ENCODE measurements at places on chromosomes 12 and 14. TPM values are rescaled to one million over a fixed set of nuclear protein-coding genes. Genes with fewer than 3 reads are reported as not detected.

GRCh38 chr12:51390891-51391282, 319 bp downstream of the GALNT6 start:
- peak; percentile 80 for DNase-seq

DNA sequence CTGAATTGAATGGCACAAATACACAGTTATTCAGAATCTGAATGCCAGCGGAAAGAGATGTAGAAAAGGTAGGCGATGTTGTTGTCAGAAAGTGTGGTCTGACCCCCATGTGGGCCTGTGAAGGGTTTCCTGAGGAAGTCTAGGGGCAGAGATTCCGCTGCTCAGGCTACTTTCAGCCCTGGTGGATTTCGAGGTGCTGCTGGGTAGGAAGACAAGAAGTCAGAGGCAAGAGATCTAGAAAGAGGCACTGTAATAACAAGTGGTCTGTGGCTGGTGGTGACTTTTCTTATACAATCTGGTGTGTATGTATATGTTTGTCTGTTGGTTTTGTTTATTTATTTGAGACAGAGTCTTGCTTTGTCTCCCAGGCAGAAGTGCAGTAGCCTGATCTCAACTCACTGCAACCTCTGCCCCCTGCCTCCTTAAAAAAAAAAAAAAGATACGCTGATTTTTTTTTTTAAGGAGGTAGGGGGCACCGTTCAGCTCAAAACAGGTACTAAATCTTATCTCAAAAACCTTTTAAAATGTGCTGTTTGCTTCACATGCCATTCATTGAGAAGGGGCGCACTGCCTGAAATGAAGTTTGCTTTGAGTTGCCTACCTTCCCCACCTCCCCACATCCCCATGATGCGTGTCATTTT, 27.1 kb upstream of the MANSC4 start:
- DNase-seq: no peak

GRCh38 chr14:52910572-52910971, 40.3 kb downstream of the FERMT2 start:
- no peak for DNase-seq

DNA sequence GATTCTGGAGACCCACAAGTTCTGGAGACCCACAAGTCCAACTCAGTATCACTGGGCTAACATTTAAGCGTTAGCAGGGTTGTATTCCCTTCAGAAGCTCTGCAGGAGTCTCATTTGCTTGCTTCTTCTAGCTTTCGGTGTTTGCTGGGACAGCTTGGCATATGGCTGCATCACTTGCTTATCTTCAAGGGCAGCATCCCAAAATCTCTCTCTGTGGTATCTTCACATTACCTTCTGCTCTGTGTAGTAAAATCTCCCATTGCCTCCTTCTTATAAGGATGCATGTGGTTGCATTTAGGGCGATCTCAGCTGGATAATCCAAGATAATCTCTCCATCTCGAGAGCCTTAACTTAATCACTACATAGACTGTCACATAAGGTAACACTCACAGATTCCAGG, 7.3 kb upstream of the CNTN1 start:
- DNase-seq: no peak

- no peak for DNase-seq
Observed at GRCh38 chr12:103387385-103387784, 108.4 kb downstream of the C12orf42 start.

- no peak for DNase-seq
Observed at GRCh38 chr12:14213542-14213941, 151.9 kb upstream of the ATF7IP start.

GRCh38 chr14:90976101-90976500, 84.3 kb downstream of the RPS6KA5 start:
- DNase-seq: no peak

DNA sequence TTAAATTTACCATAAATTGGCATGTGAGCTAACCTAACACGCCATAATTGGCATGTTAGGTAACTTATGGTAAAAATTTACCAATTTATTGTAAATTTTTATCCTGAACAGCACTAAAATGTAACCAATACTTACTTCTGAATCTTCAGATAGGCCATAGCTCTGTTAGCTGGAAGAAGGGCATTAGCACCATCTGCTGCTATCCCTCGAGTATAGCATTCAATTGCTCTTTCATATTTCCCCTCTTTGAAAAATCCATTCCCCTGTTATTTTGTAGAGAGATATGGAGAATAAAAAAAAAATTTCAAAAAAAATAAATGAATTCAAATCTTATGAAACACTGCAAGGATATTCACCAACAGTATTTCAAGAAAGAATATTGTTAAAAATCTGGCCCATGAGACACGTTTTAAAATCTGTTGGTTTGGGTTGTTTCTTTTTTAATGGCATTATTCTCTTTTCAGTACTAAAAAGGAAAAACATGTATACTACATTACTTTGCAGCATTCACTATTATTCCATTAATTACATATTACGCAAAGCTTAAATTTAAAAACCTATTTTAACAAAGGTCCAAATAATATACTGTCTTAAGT, 19.1 kb downstream of the RPAP3 start:
- no peak for DNase-seq

GRCh38 chr12:3034067-3034750, 43.0 kb upstream of the TSPAN9 start:
- DNase-seq: no peak

Gene MYH6
- not detected for total RNA-seq

Gene AKAP6
- total RNA-seq: 108 TPM
